ENCODE measurements at places on chromosomes 11 and 22.

GRCh38 chr11:67300256-67300755, 3.0 kb upstream of the SSH3 start:
- no peak for DNase-seq

- no peak for DNase-seq
These were observed 40.2 kb upstream of the ACCSL start for GRCh38 chr11:44007481-44008087.

GRCh38 chr11:1778141-1778911, 14.6 kb upstream of the CTSD start:
- no peak for DNase-seq

- DNase-seq: no peak
These were observed 356 bp downstream of the TYMP start for GRCh38 chr22:50529416-50529896.

DNA sequence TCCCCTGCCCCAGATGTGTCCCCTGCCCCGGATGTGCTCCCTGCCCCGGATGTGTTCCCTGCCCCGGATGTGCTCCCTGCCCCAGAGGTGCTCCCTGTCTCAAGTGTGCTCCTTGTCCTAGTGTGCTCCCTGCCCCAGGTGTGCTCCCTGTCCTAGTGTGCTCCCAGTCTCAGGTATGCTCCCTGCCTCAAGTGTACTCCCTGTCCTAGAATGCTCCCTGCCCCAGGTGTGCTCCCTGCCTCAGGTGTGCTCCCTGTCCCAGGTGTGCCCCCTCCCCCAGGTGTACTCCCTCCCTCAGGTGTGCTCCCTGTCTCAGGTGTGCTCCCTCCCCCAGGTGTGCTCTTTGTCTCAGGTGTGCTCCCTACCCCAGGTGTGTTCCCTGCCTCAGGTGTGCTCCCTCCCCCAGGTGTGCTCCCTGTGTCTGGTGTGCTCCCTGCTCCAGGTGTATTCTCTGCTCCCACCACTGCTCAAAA, 48.7 kb upstream of the RASD2 start:
- DNase-seq: no peak

GRCh38 chr22:27748751-27749191, 52.8 kb downstream of the MN1 start:
- no peak for DNase-seq

DNA sequence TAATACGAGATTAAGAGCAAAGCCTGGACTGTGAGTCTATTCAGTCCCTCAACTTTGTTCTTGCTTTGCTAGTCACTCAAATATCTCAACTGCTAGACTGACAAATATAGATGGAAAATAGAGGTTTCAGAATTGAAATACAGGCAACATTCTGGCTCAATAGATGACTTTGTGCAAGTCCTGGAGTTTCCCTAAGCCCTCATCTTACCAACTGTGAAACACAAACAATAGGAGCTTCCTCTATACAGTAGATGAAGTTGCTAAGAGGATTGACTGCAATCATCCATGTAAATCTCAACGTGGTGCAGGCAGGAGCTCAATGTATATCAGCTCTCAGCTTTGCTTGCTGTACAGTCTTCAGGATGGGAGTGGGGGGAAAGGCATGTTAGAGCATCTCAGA, 6.2 kb upstream of the MPEG1 start:
- DNase-seq: no peak

DNA sequence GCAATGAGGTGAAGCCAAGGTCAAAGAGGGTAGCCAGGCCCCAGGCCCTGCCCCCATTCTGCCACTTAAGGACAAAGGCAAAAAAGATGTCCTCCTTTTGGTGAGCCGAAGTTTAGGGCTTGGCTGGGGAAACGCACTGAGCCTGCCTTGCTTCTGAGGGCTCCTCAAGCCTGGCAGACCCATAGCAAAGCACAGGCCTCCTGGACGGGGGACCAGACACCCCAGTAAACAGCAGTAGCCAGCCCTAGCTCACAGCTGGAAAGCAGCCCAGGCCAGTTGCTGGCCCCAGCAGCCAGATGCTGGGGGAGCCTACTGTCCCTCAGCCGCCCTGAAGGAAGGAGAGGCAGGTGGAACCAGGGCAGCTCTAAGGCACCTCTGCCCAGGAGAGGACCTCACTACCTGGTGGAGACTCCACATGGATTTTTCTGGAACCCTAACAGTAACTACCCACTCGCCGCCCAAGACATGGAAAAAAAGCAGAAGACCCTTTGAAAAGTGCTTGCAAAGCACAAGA, 3.8 kb upstream of the PYGM start:
- DNase-seq: no peak

GRCh38 chr11:75820645-75821044, 5.6 kb downstream of the UVRAG start:
- no peak for DNase-seq

DNA sequence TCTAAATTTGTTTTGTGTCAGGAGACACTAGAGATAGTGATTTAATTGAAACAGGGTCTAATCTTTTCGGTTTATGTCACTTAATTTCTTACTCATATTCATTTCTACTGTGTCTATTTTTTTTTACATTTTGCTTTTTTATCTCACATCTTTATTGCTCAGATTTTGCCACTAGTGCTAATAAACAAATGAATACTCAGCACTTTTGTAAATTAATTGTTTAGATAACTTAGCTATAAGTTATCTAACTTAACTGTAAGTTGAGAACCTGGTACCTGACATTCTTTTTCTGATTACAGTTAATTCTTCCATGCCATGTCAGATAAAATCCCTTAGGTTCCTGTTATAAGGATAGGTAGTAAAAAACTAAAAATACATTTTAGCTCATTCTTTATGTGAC, 22.1 kb upstream of the OR5M8 start:
- DNase-seq: no peak

GRCh38 chr11:47215366-47215910, 664 bp downstream of the DDB2 start:
- DNase-seq: no peak

DNA sequence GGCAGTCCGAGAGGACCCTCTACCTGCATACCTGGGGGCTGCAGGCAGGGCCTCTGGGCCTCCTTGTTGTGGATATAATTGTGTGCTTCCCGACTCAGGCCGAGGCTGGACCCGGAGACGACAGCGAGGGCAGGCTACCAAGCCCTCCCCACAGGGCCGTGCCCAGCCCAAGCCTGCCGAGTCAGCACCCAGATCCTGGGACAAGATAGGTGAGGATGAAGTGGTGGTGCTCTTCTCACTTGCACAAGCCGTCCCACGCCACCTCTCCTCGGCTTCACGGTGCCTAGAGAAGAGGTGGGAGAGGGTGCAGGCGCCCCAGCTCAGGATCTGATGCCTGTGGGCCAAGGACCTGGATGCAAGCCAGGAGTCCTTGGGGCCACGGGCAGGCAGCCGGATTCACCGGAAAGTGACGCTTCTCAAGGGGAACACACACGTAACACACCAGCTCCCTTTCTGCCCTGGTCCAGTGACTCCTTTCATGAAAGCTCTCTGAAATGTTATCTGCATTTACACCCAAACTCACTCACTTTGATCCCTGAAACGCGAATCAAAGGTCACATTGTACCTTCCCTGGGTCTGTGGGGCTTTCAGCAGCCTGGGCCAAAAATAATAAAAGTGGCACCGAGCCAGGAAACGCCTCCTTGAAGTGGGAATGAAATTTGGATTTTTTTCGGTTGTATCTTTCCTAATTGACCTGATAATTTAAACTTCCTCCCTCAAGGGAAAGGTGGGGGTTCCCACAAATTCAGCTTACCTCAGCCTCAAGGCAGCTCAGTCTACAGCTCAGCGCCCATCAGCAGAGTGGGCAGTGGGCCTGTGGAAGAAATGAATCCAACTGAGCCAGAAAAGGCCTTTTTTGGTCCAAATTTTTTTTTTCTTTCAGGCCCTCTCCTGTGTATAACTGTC, 1.1 kb upstream of the GNB1L start:
- DNase-seq: no peak

GRCh38 chr11:3010521-3011275, 18.6 kb upstream of the NAP1L4 start:
- no peak for DNase-seq
